ENCODE measurements at places on chromosomes 3 and 15. TPM values are rescaled to one million over a fixed set of nuclear protein-coding genes. Genes with fewer than 3 reads are reported as not detected.

CCR8 gene
- not detected for total RNA-seq

TRANK1 gene
- total RNA-seq: 0.44 TPM

ASB14 gene
- not detected for total RNA-seq

LRRIQ4 gene
- total RNA-seq: not detected

TAGLN3 gene
- not detected for total RNA-seq

LARP6 gene
- total RNA-seq: 84.9 TPM

TOMM70 gene
- total RNA-seq: 65.4 TPM

STAC gene
- total RNA-seq: not detected

FBXO40 gene
- not detected for total RNA-seq

LRTM1 gene
- total RNA-seq: not detected

GPR62 gene
- total RNA-seq: not detected

IQCF6 gene
- not detected for total RNA-seq

HAPLN3 gene
- total RNA-seq: 60.6 TPM

PTPRG gene
- 1.4 TPM for total RNA-seq

PPP4R2 gene
- 61.8 TPM for total RNA-seq

SUCLG2 gene
- total RNA-seq: 104 TPM

STAB1 gene
- total RNA-seq: not detected

DNA sequence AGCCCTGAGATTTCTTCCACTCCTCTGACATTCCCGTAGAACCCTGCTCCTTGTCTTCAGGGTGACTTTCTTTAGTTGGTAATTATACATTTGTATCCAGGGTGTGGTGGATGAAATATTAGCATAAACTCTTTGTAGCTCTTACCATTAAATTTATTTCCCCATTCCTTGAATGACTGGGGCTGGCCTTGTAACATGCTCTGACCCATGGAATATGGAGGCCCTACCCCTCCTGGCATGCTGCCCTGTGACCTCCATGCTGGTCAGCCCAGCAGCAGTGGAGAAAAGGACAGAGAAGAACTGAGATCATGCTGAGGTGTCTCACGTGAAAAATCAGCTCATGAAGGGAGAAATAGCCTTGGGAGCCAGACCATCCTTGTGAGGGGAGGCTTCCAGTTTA, 96.1 kb upstream of the PROK2 start:
- no peak for DNase-seq

DNA sequence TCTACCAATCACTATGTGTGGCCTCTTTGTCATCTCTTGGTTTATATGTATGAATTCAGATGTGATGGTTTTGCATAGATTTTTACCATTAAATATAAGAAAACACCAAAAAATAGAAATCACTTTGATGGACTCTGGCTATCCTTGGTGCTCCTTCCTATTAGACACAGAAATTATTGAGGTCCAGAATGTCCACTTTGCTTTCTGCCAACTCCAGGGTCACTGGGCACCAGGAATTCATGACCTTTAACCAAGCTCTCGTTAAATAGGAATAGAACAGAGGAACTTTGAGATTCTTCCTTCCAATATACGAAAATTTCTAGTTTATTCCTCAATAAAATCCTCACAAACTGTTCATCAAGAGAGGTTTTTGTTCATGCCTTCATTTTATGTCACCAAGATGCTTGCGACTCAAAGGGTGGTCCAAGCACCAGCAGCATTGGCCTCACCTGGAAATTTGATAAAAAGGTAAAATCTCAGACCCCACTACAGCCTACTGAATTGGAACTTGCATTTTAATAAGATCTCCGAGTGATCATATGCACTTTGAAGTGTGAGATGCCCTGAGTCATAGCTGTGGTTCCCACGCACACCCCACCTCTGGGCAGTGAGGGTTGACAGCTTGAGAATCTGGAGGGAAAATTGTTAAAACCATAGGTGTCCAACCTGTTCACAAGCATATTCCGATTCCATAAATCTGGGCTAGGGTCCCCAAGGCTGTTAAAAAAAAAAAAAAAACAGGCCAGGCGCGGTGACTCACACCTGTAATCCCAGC, 286.6 kb downstream of the IL5RA start:
- DNase-seq: no peak

- DNase-seq: no peak
These were observed 10.3 kb downstream of the NAALADL2 start for GRCh38 chr3:174869448-174869847.

DNA sequence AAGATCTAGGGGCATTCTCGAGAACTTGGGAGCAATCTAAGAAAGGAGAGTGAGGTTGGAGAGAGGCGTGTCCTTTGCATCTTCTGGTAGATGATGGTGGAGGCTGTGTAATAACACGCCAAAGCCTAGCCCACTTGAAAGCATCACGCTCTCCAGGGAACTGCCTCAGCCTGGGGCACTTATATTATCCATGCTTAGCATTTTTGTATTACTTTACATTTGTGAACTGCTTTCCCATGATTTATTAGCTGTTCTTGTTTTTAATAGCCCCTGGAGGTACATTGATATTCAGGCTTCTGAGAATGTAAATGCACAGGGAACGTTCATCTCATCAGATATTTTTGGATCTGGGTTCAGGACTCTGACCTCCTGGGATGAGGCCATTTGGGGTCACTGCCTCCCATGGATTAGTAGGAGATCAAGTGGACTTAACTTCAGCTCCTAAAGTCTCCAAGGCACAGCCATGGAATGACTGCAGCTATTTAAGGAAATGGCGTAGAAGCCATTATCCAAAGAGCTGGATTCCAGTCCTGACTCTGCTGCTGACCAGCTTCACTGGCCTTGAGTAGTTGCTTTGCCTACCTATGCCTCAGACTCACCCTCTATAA, 124.9 kb downstream of the LPP start:
- DNase-seq: no peak

- no peak for DNase-seq
These were observed 42.0 kb upstream of the ATP10A start for GRCh38 chr15:25905140-25905539.

GRCh38 chr3:170727754-170728153, 141.9 kb upstream of the SLC7A14 start:
- no peak for DNase-seq

- DNase-seq: peak; percentile 18
These were observed 11.5 kb downstream of the SLC51A start for GRCh38 chr3:196227629-196228493.

GRCh38 chr3:174907628-174908407, 48.7 kb downstream of the NAALADL2 start:
- no peak for DNase-seq

DNA sequence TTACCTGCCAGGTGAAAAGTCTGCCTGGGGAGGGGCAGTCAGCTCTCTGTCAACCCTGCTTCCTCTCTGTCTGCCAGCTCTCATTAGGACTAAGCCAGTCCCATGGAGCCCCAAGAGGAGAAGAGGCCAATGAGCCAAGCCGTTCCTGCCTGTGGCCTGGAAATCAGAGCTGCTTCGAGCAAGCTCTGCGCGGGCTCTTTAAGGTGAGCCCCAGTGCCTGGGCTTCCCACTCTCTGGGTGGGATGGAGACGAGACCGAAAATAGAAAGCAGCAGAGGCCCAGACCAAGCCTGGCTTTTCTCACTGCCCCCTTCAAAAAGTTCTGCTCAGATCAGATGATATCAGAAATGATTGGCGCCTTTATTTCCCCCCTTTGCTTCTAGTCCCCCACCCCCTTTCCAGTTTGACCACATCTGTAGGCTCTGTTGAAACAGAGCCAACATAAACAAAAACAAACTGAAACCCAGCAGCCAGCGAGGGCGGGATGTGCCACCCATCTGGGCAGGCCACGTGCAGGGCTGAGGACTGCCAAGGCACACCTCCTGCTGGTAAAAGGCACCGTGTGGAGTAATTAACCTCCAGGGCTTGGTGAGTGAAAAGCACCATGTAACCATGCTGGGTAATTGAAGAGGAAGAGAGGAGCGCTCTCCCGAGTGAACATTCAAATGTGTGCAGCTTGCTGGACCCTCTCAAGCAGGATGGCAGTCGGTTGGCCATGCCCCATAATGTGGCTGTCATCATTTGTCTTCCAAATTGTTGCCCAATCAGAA, 471.0 kb upstream of the PROK2 start:
- DNase-seq: no peak

DNA sequence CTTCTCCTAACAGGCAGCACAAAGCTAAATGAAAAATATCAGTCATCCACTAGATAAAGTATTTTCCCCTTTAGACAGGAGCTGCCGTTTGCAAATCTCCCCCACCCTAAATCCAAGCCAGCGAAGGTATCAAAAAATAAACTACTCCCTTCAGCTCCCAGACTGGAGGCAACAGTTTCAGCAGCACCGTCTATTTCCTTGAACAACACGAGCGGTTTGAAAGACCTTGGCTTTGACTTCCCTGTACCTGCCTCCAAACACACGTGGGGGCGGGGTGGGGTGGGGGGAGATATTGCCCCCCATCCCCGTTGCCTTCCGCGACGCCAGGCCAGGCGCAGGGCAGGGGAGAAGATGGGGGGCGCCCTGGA, 832 bp upstream of the CACNA1D start:
- DNase-seq: peak; percentile 50

GRCh38 chr3:99366663-99367429, 271.5 kb upstream of the COL8A1 start:
- DNase-seq: no peak

DNA sequence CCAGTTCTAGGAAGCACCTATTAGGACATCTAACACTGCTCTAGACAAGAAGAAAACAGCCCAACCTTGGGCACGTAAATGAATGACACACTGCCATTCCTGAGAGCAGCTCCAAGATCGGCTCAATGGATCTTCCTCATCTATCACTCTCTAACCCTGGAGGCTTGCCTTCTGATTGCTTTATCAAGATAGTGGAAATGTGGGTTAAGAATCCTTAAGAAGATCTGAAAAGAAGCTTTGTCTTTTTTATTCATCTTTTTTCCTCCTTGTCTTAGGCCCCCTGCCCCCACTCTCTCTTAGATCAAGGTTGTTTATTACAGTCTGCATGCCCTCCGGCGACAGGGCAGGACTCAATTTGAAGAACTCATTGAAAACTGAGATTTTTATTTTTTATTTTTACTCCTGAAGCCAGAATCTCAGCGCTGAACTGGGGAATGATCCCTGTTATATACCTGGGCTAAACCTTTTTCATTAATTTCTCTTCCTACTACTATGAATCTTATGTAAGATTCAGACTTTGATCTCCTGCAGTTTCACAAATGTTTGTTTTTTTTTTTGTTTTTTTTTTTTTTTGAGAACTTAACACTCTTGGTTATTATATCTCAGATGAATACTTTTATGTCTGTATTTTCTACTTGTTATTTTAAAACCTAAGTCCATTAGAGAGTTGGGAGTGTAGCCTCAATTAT, 219.5 kb downstream of the SV2B start:
- no peak for DNase-seq

DNA sequence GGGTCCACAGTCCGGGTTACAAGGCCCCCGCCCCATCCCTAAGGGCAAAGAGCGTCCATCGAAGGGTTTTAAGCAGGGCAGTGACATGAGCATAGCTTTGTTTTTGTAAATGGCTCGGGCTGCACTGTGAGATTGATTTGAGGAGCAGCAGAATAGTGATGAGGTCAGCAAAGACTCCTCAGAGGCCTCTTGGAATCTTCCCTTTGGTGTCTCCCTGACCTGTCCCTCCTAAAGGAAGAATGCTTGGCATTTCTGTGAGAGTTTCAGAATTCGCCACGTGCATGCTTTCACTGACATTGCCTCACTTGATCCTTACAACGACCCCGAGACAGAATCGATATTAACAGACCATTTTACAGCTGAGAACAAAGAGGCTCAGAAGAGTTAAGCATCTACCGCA, 20.3 kb downstream of the LAMP3 start:
- no peak for DNase-seq

GRCh38 chr15:81025721-81026370, 25.1 kb downstream of the TLNRD1 start:
- DNase-seq: no peak

DNA sequence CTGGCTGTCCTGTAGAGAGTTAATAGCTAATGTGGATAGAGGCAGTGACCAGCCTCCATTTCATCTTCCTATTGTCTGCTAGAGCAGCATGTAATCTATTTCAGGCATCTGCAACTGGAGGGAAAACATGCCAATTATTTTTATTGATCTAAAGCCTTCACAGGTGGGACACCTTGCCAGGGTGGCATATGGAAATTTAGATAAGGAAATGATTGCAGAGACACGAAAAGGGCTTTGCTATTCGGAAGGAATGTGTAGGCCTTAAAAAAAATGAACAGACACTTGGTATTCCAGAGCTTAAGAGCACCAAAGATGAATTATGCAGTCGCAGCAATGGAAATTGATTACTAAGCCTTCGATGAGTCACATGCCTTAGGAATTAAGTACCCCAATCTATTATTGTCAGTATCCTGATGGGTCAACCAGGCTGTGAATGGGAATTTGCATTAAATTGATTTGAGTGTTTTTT, 454.7 kb downstream of the SQOR start:
- no peak for DNase-seq

DNA sequence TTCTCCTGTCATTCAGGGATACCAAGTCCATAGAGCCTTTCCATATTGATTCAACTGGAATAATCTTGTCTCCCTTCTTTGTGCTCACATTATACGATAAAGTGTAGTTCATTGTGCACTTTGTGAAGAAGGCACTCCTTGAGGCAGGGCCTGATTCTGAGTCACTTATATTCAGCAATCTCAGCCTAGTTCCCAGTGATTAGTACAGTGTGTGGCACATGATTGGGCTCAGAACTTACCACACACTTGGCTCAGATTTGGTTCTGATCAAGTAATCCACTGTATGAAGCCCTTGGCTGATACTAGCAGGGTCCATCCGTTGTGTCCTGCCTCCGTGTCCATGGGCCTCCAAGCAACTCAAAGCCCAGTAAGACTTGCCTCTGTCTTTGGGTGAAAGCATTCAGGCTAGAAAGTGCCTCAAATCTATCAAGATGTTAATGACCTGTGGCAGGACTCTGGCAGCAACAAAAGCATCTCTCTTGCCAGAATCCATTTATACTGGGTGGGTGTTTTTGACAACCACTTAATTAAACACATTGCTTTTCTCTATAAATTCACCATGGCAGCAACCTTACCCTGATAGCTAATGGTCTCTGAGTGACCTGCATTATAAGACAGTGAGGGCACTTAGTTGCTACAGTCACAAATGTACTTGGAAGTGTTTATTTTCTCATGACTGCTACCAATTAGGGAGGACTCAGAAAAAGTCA, 51.3 kb downstream of the TPRG1 start:
- no peak for DNase-seq

DNA sequence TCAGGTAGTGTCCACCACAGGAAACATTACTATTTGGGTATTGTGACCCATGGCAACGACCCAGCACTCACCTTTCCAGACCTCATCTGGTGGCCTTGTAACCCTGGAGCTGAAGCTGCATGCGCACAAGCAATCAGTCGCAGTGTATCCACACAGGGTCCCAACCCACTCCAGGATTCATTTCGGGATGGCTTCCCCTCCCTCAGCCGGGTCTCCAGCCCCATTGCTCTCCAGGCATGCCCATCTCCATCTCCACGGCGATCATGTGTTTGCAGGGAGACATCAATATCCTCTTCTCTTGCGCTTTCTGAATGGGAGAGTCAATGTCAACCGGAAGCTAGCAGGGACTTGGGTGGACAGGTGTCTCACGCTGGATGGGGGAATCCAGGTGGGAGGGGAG, 35.2 kb downstream of the GOLGA6L2 start:
- DNase-seq: no peak

- DNase-seq: no peak
These were observed 51.8 kb upstream of the PLXND1 start for GRCh38 chr3:129658110-129658843.

Data from G401 (cell line).